ENCODE measurements at places on chromosomes 11 and 22. TPM values are rescaled to one million over a fixed set of nuclear protein-coding genes. Genes with fewer than 3 reads are reported as not detected.

GRCh38 chr11:45796461-45796861, 8.5 kb upstream of the SLC35C1 start:
- DNase-seq, result no peak

ART1 gene
- polyA plus RNA-seq, result not detected

DNA sequence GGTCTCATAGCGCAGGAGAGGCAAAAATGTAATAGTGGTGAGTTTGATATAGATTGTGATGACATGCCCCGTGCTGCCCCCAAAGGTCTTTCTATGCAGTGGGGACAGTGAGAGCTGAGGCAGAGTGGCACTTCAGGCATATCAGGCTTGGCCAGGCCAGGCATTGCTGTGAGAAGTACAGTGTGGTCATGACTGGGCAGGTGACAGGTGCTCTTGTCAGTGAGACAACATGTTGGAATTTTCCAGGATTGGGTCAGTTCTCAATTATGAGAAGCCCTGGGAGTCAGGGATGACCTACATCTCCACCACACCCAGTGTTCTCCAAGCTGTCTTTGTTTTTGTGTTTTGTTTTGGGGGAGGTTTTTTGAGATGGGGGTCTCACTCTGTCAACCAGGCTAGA, 3.7 kb downstream of the SNAP29 start:
- no peak for DNase-seq

DNA sequence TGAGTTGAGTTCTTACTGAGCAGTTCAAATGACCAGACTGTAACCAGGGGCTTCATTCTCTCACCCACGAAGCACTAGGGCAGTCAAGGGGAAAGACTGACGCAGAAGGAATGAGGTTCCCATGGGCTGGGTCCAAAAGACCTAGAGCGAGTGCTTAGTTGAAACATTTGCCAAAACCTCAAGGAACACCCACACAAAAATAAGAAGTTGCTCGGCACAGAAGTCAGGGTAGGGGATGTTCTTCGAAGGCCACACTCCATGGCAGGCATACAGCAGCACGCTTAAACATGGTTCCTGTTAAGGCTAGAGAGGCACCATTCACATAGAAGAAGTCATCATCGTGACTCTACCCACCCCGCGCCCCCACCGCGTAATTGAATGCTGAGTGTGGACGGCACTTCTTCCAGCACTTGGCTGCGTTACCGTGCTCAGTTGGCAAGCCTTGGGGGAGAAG, 52.9 kb downstream of the TIMP3 start:
- no peak for DNase-seq

PTPMT1 gene
- 58.4 TPM for polyA plus RNA-seq

APOL5 gene
- not detected for polyA plus RNA-seq

DENND6B gene
- polyA plus RNA-seq, result 13.6 TPM

GRCh38 chr22:46758867-46759290, 3.6 kb upstream of the TBC1D22A start:
- no peak for DNase-seq

GRCh38 chr11:9716275-9717039, 52.6 kb downstream of the SWAP70 start:
- DNase-seq, result no peak

GRCh38 chr22:49735411-49735900, 92.2 kb downstream of the BRD1 start:
- peak; percentile 19 for DNase-seq

DNA sequence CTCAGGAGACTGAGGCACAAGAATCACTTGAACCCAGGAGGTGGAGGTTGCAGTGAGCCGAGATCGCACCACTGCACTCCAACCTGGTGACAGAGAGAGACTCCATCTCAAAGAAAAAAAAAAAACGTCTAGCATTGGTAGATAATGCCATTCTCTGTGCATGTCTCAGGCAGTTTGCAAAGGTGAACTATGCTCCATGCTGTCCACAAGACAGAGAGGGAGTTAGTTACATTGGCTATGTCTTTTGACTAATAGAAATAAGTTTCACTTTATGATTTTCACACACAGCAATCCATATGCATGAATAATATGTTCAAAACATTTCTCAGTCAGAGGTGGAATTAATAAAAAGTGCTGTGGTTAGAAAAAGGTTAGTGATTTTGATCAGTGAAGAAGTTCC, 591.4 kb downstream of the ETS1 start:
- no peak for DNase-seq

MCAM gene
- polyA plus RNA-seq, result 52.3 TPM

LRRC32 gene
- 65.8 TPM for polyA plus RNA-seq

- no peak for DNase-seq
Measured at GRCh38 chr11:9776203-9776602, 112.3 kb downstream of the SWAP70 start.

GRCh38 chr11:124753205-124753604, 1.1 kb upstream of the VSIG2 start:
- DNase-seq, result no peak

- no peak for DNase-seq
Measured at GRCh38 chr11:35045236-35045820, 93.6 kb upstream of the CD44 start.

DNA sequence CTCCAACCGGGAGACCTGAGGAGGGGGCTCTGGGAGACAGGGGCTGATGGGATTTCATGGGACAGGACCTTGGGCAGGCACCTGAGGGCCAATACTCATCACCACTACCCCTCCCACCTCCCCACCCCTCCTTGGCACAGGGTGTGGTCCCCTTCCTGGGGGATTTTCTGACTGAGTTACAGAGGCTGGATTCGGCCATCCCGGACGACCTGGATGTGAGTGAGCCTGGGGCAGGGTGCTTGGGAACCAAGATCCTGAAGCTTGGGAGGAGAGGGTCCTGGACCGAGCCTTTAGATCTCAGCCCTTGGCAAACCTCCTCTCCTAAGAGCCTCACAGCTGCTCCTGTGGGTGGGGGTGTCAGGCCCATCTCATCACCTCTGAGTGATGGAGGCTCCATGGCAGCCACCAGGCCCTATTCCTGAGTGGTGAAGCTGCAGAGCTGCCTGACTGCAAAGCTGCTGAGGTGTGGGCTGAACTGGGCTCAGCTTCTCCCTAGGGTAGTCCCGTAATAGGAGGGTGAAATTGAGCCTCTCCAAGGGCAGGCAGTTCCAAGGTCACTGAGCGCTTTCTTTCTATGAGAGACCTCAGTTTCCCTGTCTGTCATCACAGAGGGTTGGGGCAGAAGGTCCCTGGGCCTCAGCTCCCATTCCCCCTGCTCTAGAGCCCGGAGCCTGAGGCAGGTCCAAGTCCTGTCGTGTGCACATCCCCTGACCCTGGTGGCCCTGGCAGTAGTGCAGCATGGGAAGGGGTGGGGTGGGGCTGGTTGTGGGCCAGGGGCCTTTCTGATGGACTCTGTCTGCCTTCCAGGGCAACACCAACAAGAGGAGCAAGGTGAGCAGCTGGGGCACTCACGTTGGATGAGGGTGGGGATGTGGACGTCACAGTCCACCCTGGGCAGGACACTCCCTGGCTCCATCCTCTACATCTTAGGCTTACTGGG, 6.5 kb downstream of the RGL4 start:
- DNase-seq, result no peak

DNA sequence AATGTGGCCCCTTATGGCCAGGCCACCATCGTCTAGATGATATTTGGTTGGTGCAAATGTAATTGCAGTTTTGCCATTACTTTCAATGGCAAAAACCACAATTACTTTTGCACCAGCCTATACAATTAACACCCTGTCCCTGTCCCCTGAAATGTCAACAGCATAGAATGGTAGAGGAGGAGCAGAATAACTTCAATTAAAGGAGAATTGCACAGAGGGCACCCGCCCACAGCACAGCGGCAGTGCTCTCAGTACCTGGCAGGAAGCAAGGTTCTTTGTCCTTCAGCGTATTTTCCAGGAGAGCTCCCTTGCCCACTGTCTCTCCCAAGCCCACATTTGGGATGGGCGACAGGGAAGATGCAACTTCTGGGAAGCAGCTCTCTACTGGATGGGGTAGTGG, 115.3 kb downstream of the TRIM29 start:
- DNase-seq, result no peak

LMO2 gene
- 40.4 TPM for polyA plus RNA-seq

MPEG1 gene
- 9.8 TPM for polyA plus RNA-seq

GRCh38 chr11:130126516-130126915, 33.1 kb upstream of the ST14 start:
- no peak for DNase-seq

TRPC6 gene
- polyA plus RNA-seq, result 6.6 TPM

GRCh38 chr11:13284776-13285588, 7.4 kb downstream of the BMAL1 start:
- DNase-seq, result no peak

- no peak for DNase-seq
Measured at GRCh38 chr11:124301548-124301947, 12.2 kb downstream of the OR8D1 start.

- no peak for DNase-seq
Measured at GRCh38 chr11:32440916-32441315, 5.6 kb upstream of the WT1 start.

GRCh38 chr11:90349731-90350130, 126.9 kb upstream of the CHORDC1 start:
- no peak for DNase-seq

BARX2 gene
- polyA plus RNA-seq, result 0.77 TPM

DNA sequence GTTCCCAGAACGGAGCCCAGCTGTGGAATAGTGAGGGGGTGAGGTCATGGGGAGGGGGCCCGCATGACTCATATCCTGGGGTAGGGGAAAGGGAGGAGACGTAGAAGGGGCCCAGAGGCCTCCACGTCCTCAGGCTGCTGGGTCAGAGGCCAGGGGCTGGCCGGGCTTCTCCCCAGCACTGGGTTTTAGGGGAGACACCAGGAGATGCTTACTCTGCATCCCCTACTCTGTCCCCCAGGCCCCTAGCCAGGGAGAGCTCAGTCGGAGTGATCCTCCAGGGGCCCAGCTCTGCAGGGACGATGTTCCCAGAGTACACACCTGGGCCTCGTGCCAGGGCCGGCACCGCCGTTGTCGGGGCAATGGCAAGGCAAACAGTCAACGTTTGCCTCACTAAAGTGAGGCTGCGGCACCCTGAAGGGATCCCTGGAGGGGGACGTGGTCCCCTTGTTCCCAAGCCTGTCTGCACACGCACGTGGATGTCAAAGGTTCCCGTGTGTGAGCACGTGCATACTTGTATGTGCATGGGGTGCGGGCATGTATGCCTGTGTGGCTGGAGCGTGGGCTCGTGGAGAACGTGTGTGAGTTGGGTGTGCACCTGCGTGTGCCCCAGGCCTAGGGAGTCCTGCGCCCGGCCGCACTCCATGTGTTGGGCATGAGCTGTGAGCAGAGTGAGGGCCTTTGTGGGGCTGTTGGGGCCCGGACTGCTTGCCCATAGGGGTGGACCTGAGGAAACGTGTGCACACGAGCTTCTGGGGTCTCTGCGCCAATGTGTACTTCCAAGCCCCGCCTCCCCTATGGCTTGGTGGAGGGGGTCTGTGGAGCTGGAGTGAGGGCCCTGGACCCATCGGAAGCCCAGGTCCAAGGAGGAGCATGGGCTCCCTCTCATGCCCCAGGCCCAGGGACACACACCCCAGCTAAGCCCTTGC, 14.2 kb downstream of the PRR33 start:
- no peak for DNase-seq

DNA sequence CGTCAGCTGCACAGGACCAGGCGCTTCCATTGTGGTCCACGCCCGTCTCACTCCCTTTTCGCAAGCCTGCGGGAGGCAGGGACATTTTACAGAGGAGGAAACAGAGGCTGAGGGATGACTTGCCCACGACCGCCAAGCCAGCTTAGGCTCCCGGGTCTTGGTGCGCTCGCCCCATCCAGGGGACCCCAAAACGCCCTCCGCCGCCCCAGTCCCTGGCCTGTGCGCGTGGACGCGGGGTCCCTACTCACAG, 300 bp downstream of the WNT11 start:
- no peak for DNase-seq

DNA sequence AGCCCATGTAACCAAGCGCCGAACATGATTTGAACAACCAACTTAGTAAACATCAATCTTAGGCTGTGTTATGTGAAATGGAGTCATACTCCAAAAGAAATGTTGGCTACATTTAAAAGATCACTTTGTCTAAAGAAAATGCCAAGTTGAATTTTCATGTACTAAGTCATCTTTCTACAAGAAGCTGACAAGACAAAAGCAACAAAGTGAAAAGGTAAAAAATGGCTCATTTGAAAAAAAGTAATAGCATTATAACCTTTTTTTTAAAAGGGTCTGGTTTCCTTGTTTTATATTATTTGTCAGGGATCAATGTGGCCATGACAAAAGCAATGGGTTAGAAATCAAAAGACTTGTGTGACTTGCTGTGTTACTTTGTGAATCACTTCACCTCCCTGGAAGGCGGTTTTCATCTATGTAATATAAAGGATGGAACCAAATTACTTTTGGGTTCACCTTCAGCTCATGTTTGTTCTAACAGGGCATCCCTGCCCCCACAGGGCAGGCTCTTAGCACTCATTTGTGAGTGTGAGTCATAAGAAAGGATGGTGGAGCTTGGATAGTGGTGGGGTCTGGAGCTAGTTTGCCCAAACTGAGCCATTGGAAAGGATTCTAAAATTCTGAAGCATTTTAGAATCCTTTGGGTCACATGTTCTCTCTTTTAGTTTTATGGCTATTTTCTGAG, 131.9 kb upstream of the MTMR2 start:
- no peak for DNase-seq

DNA sequence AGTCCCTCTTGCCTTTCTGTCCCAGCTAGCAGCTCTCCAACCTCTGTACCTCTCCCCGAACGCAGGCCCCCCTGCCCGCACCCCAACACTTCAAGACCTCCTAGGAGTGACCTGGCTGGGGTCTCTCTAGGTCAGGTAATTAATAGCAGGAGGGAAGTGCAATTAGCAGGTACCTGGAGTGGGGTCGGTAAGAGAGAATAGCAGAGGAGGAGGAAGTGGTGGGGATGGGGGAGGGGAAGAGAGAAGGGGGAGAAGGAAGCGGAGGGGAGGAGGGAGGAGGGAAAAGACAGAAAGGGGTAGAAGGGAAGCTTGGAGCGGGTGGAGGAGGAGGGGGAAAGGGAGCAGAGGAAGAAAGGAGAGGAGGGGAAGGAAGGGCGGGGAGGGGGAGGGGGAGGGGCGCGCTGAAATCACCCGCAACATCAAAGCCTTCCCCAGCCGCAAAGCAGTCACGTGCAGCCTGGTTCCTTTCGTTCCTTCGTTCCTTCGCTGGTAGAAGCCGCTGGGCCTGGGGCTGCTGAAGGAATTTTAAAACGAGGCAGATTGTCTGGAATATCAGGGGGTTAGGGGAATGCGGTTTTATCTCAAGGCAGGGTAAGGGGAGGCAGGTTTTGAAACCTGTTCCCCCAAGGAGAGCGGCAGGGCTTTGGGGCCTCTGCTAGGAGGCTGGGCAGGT, 29.3 kb upstream of the TCF20 start:
- DNase-seq, result no peak

GRCh38 chr11:95239871-95240649, 9.1 kb upstream of the SESN3 start:
- no peak for DNase-seq

GRCh38 chr22:35478633-35479107, 62.0 kb upstream of the RASD2 start:
- no peak for DNase-seq

DNA sequence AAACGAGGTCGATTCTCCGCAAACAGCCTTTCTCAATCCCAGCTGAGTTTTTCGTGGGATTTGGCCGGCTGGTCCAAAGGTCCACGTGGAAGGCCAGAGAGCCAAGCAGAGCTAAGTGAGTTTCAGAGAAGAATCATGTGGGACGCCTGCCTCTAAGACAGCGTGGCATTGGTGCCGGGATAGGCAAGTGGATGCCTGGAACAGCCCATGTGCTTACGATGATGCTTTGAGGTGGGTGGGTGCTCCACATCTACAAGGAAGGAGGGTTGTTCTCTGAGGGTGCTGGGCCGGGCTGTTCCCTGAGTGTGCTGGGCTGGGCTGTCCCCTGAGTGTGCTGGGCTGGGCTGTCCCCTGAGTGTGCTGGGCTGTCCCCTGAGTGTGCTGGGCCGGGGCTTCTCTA, 41.4 kb downstream of the MUC2 start:
- DNase-seq, result no peak

GRCh38 chr11:41413843-41414242, 45.6 kb downstream of the LRRC4C start:
- DNase-seq, result no peak

Data from left renal cortex interstitium (tissue), 4 donors.